HFFc6 (cell line): ENCODE measurements at places on chromosomes 6 and 20.

DNA sequence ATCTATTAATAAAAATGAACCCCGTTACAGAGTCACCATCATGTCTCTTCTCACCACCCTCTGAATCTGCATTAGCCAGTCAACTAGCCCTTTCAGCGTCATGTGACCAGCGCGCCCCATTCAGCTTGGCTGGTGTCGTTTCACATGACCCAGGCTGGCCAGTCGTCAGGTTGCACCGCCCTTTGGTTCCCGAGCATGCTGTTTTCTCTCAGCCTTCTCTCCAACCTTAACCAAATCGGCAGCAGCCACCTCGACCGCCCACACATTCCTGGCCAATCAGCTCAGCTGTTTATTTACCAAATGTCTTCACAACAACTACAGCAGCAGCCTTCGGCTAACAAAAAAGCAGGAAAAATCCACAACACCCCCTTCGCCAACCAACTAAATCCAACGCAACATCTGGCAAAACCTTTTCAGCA lies 5.6 kb downstream of the SRSF3 start:
- DNase-seq: peak; percentile 36

GRCh38 chr6:109891924-109892323 lies 86.2 kb upstream of the GPR6 start:
- DNase-seq: no peak

GRCh38 chr6:21163110-21163837 lies 430.3 kb upstream of the SOX4 start:
- DNase-seq: peak; percentile 55

DNA sequence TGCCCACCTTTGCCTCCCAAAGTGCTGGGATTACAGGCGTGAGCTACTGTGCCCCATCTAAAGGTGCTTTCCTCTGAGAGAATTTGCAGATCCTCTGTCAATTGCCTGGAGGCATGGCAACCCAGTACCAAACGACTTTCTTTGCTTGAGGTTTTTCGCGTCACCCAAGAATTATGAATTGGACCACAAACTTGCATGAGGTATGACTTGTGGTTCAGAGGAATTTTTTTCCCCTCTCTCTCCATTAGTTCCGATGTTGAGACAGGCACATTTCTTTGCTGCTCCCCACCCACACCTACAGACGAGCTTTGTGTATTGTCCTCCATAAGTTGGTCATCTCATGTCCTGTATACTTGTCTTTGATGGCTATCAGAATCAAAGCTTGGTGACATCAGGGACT lies 11.8 kb upstream of the SCAF8 start:
- peak; percentile 76 for DNase-seq

GRCh38 chr6:126253431-126253830 lies 86.5 kb upstream of the CENPW start:
- DNase-seq: no peak

DNA sequence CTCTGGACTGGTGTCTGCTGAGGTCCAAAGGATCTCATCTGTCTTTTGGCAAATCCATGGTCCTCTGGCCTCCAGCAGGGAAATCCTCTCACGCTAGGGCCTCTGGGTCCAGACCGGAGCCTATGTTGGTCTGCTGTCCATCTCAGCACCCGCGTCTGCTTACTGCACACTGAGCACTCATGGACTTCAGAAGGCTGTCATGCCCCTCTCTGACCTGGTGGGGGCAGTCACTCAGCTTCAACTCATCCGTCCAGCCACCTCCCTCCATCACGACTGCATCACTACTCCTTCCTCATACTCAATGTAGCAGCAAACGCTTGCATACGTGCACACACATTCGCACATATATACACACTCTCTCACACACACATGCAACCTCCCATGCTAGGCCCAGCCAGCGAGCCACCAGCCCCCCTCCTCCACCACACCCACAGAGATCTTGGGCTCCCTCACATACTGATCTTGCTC lies 33.3 kb downstream of the GABRR2 start:
- DNase-seq: peak; percentile 31

DNA sequence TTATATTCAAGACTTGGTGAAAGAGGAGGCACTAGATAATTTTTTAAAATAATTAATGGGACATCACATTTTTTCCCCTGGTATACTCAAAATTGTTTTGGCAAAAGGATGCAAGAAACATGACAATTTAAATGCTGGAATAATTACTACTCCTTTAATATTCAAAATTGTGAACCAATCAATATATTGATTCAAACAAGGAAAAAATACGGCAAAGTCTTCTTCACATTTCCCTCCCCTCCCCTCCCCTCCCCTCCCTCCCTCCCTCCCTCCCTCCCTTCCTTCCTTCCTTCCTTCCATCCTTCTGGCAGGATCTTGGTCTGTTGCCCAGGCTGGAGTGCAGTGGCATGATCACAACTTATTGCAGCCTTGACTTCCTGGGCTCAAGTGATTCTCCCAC lies 4.1 kb downstream of the SLC35F1 start:
- no peak for DNase-seq

DNA sequence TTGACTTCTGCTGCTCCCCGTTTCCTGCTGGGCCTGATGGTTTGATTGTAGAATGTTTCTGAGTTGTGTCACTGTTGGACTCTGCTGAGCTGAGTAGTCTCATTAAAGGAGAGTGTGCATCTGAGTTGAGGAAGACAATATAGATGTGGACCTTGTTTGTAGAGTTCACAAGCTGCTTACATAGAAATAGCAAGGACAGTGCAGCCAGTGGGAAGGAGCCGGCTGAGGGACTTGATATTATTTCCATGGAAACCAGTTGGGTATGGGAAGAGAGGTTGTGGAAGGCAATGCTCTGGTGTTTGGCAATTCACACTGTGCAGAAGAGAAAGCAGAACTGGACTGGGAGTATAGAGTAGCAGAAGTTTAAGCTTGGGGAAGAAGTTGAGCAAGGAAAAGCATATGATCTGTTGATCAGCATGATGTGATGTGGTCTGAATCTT lies 14.8 kb downstream of the IGF2R start:
- peak; percentile 68 for DNase-seq

GRCh38 chr6:130933712-130934200 lies 106.5 kb downstream of the SMLR1 start:
- DNase-seq: no peak

GRCh38 chr6:44291841-44292240 lies 21.3 kb downstream of the AARS2 start:
- DNase-seq: no peak

- no peak for DNase-seq
These were observed 24.5 kb upstream of the SMIM29 start for GRCh38 chr6:34273242-34273805.

DNA sequence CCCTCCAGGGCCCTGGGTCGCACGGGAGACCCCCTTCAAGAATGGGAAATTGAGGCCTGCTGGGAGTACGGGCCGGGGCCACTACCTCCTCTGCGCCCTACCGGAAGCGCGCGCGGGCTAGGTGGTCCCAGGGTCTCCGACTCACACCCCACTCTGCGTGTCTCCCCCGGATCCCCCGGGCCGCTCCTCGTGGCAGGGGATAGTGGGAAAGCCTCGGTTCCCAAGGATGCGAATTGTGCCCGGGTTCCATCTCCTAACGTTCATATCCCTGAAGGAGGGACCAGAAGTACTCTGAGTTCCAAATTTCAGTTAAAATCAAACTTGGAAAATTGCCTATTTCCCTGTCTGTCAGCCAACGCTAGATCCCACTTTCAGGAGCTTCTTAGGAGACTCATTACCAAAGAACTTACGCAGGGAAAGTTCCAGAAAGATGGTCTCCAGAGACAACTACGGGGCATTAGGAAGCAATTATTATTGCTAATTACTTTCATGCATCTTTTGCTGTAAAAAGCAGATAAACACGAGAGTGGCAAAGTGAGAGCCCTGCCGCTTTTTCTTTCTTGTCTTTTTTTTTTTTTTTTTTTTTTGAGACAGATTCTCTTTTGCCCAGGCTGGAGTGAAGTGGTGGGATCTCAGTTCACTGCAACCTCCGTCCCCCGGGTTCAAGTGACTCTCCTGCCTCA lies 858 bp downstream of the FAM83D start:
- peak; percentile 40 for DNase-seq

GRCh38 chr6:35034411-35035191 lies 106.5 kb downstream of the TCP11 start:
- no peak for DNase-seq

- DNase-seq: no peak
These were observed 2.8 kb upstream of the EPB41L2 start for GRCh38 chr6:131065824-131066171.

- peak; percentile 79 for DNase-seq
These were observed 6.3 kb downstream of the SDCBP2 start for GRCh38 chr20:1322511-1323245.

DNA sequence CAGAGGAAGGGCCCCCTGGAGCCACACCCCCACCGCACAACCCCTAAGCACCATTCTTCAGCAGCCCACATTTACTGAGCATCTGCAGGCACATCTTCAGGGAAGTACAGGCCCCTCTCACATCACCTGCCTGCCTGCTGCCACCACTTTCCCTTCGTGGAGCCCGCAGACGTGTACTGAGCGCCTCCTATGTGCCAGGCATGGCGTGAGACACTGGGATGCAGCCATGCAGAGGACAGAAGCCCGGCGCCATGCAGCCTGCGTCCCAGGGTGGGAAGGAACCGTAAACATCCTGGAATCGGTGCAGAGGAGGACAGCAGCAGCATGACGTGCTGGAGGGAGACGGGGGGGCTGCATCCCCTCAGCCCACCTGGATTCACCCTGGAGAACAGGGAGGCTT lies 78.1 kb downstream of the GRM4 start:
- no peak for DNase-seq

DNA sequence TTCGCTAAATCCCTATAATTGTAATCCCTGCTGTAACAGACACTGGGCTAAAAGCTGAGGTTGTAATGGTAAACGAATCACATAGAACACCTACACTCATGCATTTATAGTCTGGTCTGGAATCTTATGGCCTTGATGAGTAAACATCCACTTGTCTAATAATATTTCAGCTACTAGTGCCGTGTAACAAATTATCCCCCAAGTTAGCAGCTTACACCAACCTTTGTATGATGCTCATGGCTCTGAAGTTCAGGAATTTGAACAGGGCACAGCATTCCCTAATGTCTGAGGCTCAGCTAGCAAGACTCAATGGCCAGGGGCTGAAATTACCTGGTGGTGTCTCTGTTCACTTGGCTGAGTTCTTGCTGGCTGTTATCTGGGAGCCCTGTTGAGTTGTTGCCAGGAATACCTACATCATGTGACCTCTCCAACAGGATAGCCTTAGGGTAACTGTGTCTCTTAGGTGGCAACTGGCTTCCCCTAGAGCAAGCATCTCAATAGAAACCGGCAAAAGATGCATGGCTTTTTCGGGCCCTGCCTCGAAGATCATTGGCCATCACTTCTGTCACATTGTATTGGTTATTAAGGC lies 100.9 kb upstream of the TMEM170B start:
- DNase-seq: no peak

GRCh38 chr6:99458319-99458718 lies 33.2 kb upstream of the PNISR start:
- DNase-seq: peak; percentile 40

DNA sequence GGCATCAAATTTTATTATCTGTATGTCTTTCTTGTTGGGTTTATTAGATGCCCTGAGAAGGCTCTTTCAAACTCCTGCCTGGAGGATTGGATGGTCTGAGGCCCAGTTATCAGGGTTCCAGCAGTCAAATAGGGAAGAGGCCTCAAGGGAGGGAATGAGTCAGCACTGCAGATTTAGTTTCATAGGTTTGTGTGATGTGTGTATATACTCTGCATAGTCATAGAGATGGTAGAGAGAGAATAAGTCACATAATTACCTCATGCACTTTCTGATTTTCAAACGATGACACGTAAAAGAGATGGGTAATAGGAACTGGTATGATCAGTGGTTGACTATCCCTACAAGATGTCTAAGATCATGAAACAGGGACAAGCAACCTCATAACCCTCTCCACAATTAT lies 82.1 kb downstream of the ADAT2 start:
- DNase-seq: peak; percentile 63

GRCh38 chr6:36544228-36544627 lies 3.1 kb downstream of the STK38 start:
- no peak for DNase-seq

DNA sequence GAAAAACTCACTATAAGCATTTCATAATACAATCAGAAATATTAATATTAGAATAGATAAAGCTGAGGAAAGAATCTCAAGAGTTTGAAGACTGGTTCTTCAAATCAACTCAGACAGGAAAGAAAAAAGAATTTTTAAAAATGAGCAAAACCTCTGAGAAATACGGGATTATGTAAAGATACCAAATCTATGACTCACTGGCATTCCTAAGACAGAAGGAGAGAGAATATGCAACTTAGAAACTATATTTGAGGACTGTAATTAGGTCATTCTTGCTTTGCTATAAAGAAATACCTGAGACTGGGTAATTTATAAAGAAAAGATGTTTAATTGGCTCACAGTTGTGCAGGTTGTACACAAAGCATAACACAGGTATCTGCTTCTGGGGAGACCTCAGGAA lies 665.1 kb downstream of the RNF144B start:
- DNase-seq: no peak

DNA sequence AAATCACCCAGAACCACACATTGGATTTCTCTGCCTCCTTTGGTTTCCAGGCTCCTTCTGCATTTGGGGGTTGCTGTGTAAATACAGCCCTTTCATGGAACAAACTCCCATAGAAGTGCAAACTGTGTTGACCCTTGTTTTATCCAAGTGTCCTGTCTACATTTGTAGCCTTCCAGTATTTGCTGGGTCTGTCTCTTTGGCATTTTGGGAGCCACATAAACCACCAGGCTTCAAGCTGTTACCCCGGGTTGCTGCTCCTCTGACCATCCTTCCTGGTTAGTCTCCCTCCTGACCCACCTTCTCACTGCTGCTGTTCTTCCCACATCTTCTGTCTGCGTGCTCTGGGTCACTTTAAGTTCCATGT lies 7.6 kb upstream of the MTHFD1L start:
- DNase-seq: no peak

- peak; percentile 38 for DNase-seq
These were observed 2.9 kb upstream of the SOD2 start for GRCh38 chr6:159695984-159696383.

DNA sequence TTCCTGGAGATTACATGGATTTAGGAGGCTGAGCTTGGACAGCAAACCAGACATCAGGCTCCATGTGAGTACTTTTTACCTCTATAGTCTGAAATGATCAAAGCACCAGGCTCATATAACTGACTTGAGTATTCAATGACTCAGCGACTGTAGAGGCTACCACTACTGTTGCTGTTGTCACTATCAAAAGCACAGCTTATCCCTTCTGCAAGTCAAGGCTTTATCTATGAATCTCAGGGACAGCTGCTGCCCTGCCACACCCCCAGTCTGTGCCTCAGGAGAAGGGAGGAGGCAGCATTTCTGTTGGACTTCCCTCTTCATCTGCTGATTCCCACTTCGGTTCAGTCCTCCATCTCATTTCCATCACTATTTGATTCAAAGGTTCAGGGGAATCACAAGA lies 80.5 kb upstream of the CNR1 start:
- no peak for DNase-seq
